ENCODE measurements at places on chromosomes 7 and 10. TPM values are rescaled to one million over a fixed set of nuclear protein-coding genes. Genes with fewer than 3 reads are reported as not detected.

- DNase-seq, result no peak
- H3K4me1 ChIP-seq, result peaks cover 3% of the 10 kb centered on the region
- H3K27ac ChIP-seq, result no peak overlapping the region
- no peak overlapping the region for H3K4me3 ChIP-seq
- H3K27me3 ChIP-seq, result no peaks in the 10 kb centered on the region
- peaks cover 5% of the 10 kb centered on the region for H3K36me3 ChIP-seq
Observed at GRCh38 chr10:72234560-72235095, 18.6 kb upstream of the ASCC1 start.

- H3K27ac ChIP-seq, result no peak overlapping the region
- H3K4me3 ChIP-seq, result no peak overlapping the region
- no peaks in the 10 kb centered on the region for H3K4me1 ChIP-seq
Observed at GRCh38 chr7:86926732-86927131, 132.7 kb downstream of the ELAPOR2 start.

DNA sequence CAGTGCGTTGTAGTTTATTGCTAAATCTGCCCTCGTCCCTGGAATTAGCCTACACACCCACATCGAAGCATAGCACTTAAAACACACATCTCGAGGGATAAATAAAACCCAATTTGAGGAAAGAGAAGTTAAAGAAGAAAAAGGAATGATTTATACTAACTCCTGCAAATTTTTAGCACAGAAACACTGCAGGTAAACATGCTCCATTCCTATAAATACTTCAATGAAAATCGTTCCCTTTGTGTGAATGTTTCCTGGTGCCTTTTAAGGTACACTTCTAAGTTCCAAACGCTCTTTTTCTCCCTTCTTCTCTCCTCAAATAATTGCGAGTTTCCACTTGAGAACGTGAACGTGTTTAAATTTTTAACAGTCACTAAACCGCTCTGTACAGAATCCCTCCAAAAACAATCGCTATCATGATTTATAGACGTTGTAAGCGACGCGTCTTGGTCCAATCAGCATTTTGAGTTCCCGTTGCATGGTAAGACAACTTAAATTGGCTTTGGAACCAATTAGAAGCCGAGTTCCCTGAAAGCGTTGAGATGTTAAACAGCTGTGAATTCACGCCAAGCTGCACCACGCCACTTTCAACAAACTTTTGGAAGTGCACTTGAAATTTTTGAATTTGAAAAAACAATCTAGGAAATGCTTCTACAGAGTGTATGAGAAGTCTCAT is 12.5 kb upstream of the EBLN1 start:
- no peak for DNase-seq
- H3K27ac ChIP-seq, result peak overlapping the region; percentile 94
- peaks cover 24% of the 10 kb centered on the region for H3K27me3 ChIP-seq
- peaks cover 16% of the 10 kb centered on the region for H3K4me1 ChIP-seq

GRCh38 chr10:5576154-5576748 is 51.5 kb downstream of the CALML3 start:
- H3K4me1 ChIP-seq, result no peaks in the 10 kb centered on the region
- no peak overlapping the region for H3K27ac ChIP-seq
- no peaks in the 10 kb centered on the region for H3K27me3 ChIP-seq
- no peak for DNase-seq
- H3K36me3 ChIP-seq, result no peaks in the 10 kb centered on the region
- H3K4me3 ChIP-seq, result no peak overlapping the region

GRCh38 chr7:157985636-157986035 is 602.0 kb downstream of the PTPRN2 start:
- H3K4me3 ChIP-seq, result no peak overlapping the region
- H3K27me3 ChIP-seq, result no peaks in the 10 kb centered on the region
- no peak for DNase-seq
- H3K4me1 ChIP-seq, result no peaks in the 10 kb centered on the region
- H3K36me3 ChIP-seq, result no peaks in the 10 kb centered on the region

- peaks cover 70% of the 10 kb centered on the region for H3K4me1 ChIP-seq
- peak overlapping the region; percentile 86 for H3K27ac ChIP-seq
- H3K27me3 ChIP-seq, result no peaks in the 10 kb centered on the region
- peaks cover 32% of the 10 kb centered on the region for H3K36me3 ChIP-seq
Observed at GRCh38 chr7:139915864-139916716, 87.0 kb downstream of the TBXAS1 start.

- no peaks in the 10 kb centered on the region for H3K4me1 ChIP-seq
- no peaks in the 10 kb centered on the region for H3K36me3 ChIP-seq
- no peak for DNase-seq
- H3K27me3 ChIP-seq, result no peaks in the 10 kb centered on the region
- no peak overlapping the region for H3K27ac ChIP-seq
Observed at GRCh38 chr7:100670074-100670473, 3.5 kb upstream of the GNB2 start.

- DNase-seq, result peak; percentile 71
- peak overlapping the region; percentile 99 for H3K4me3 ChIP-seq
- peaks cover 71% of the 10 kb centered on the region for H3K4me1 ChIP-seq
- H3K27ac ChIP-seq, result peak overlapping the region; percentile 100
Observed at GRCh38 chr7:104943502-104944343, 70.3 kb upstream of the KMT2E start.

DNA sequence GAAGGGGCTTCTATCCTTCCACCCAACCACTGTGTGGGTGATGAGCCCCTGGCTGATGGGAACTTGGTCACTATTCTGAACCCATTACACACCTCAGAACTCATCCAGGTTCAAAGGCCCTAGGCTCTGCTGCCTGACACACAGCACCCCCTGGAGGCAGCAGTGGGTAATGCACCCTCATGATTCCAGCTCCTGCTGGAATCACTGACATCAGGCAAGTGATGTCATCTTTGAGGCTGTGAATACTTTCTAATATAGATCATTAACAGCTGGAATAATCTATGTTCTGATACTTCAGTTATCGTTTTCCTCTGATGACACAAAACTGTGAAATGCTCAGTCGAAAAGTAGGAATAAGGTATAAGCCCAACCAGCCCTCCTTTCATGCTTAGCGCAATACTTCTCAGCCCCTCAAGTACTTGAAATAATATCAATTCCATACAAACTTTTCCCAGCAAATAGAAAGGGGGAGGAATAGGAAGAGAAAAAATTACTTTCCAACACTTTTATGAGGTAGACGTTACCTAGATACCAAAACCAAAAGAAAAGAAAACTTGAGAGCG is 7.5 kb upstream of the RBP3 start:
- H3K4me3 ChIP-seq, result no peak overlapping the region
- H3K27me3 ChIP-seq, result peaks cover 23% of the 10 kb centered on the region
- no peak overlapping the region for H3K27ac ChIP-seq
- H3K4me1 ChIP-seq, result no peaks in the 10 kb centered on the region
- no peaks in the 10 kb centered on the region for H3K36me3 ChIP-seq

GRCh38 chr7:151116603-151117440 is 30.5 kb downstream of the AGAP3 start:
- no peak overlapping the region for H3K27ac ChIP-seq
- no peaks in the 10 kb centered on the region for H3K27me3 ChIP-seq
- peak overlapping the region; percentile 4 for H3K4me3 ChIP-seq
- no peaks in the 10 kb centered on the region for H3K36me3 ChIP-seq
- H3K4me1 ChIP-seq, result no peaks in the 10 kb centered on the region
- no peak for DNase-seq

DNA sequence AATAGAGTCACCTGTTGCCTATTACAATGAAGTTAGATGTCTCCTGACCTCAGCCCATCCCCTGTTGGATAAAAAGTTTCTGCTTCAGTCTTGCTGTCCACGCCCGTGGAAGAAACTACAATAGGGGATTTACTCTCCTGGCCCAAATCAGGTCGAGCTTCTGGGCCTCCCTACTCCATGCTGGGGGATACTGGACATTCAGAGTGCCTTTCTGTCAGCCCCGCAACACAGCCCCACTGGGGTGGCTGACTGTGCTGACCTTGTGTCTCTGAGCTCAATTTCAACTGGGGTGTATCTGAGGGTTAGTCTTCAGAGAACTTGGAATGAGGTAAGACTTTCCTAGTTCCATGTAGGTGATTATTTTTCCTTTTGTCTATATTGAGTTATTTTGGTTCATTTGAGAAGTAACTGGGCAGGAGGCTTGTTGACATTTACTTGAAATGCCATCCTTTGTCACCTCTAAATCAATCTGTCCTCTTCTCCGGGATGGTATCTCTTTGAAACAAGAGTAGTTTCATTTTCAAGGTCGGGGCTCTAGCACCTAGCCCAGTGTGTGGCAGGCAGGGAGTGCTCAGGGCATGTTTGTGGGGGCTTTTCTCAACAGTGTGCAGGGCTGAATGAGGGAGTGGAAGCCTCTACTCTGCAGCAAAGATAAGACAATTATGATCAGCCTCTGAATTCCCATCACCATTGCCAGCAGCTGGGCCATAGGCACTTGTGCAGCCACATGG is 17.7 kb upstream of the CXCL12 start:
- no peak overlapping the region for H3K4me3 ChIP-seq
- no peaks in the 10 kb centered on the region for H3K36me3 ChIP-seq
- no peaks in the 10 kb centered on the region for H3K4me1 ChIP-seq
- DNase-seq, result no peak
- H3K27ac ChIP-seq, result no peak overlapping the region

DNA sequence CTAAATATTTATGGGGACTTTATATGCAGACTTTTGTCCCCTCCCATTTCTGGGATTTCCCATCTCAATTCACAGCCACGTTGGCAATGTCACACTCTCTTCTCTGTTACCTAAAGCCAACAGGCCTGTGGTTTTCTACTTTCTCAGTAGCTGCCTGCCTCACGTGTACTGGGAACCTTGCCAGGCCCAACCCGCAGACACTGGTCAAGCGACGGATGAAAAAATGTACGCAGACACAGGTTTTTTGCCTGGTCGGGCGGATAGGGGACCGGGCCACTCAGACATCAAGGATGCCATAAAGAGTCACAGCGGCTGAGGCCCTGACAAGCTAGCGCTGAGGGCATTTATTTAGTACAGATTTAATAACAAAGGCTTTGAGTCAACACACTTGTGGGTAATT is 204.4 kb upstream of the DPP6 start:
- H3K27ac ChIP-seq, result no peak overlapping the region
- peaks cover 6% of the 10 kb centered on the region for H3K36me3 ChIP-seq
- no peak overlapping the region for H3K4me3 ChIP-seq
- H3K4me1 ChIP-seq, result no peaks in the 10 kb centered on the region

- no peak overlapping the region for H3K27ac ChIP-seq
- H3K4me3 ChIP-seq, result no peak overlapping the region
- H3K4me1 ChIP-seq, result peaks cover 26% of the 10 kb centered on the region
Observed at GRCh38 chr10:119217401-119217800, 10.0 kb downstream of the GRK5 start.

DNA sequence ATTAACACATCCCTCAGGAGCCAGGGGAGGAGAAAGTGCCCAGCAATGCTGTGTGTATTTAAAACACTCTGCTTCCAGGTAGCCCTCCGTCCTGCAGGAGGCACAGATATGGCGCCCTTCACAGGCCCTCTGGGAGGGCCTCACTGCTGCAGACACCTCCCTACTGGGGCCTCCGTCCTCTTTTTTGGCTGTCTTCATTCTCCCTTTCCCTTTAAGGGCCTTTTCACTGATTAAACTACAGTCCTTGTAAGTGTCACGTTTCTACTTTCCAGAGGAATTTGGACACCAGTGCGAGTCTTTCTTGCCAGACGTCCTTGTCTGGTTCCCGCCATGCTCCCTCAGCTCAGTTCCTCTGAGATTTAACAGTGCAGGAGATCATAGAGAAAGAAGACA is 39.7 kb upstream of the MKRN1 start:
- no peak for DNase-seq
- no peaks in the 10 kb centered on the region for H3K27me3 ChIP-seq
- H3K4me3 ChIP-seq, result no peak overlapping the region

DNA sequence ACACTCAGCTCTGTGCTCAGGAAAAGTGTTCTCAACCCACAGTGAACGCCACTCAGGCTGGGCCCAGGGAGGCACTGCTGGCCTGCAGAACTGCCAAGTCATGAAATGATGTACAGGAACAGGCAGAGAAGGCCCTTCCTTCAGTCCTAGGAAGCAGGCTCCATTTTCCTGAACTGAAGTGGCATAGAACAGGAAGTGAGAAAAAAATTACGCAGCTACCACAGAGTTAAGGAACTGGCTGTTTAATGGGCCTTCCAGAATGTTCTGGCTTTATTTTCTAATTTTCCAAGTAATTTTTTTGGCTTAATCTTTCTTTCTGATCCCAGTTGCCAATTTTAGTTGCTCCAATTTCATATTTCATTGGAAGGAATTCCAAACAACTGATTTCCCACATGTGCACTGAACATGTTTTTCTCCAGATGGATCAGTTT is 39.3 kb downstream of the LRRC18 start:
- DNase-seq, result no peak
- no peak overlapping the region for H3K27ac ChIP-seq
- H3K27me3 ChIP-seq, result peaks cover 3% of the 10 kb centered on the region
- H3K4me3 ChIP-seq, result no peak overlapping the region
- no peaks in the 10 kb centered on the region for H3K36me3 ChIP-seq

GRCh38 chr10:65793738-65794425 is 1132.0 kb upstream of the LRRTM3 start:
- H3K36me3 ChIP-seq, result peaks cover 4% of the 10 kb centered on the region
- DNase-seq, result no peak
- H3K4me1 ChIP-seq, result no peaks in the 10 kb centered on the region
- no peaks in the 10 kb centered on the region for H3K27me3 ChIP-seq
- H3K4me3 ChIP-seq, result no peak overlapping the region
- H3K27ac ChIP-seq, result no peak overlapping the region

DNA sequence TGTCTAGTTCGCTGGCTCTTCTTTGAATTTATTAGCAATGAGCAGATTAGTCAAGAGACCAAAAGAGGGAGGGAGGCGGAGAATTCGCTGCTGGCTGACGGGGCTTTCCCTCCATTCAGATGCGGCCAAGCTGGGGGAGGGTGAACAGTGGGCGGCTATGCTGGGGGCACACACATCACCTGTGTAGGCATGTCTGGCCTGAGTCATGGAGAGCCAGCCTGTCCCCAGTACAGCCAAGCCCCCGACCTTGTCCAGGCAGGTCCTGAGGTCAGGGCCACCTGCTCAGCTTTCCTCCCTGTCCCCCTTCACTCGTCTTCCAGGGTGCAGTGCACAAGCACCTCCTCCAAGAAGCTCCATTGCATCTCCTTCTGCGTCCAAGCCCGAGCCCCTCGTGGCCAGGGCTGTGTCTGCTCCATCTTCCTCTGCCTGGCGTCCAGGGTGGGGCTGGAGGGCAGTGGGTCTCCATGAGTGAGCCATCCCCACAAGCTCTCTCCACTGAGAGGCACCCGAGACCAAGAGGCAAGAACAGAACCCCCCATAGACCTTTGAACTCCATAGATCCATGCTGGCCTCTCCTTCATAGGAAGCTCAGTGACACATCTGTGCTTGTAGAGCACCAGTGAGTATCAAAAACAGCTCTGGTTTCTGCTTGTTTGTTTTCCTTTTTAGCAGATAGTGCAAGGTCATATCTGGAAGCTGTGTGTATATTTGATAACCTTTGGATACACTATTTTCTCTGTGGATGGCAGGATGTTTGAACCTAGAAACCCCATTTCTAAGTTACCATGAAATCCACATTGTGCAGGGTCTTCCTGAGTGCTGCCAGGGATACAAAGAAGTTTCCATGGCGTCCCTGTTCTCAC is 1.9 kb upstream of the DEPP1 start:
- peaks cover 12% of the 10 kb centered on the region for H3K4me1 ChIP-seq
- DNase-seq, result no peak
- no peaks in the 10 kb centered on the region for H3K27me3 ChIP-seq
- H3K4me3 ChIP-seq, result no peak overlapping the region
- H3K36me3 ChIP-seq, result no peaks in the 10 kb centered on the region

Gene FKBP9
- 0.74 TPM for total RNA-seq

Gene FAM170B
- 0.31 TPM for total RNA-seq

Gene CALML5
- not detected for total RNA-seq

Gene HOXA6
- total RNA-seq, result not detected

Gene CCM2
- total RNA-seq, result 59.2 TPM

All from natural killer cell treated with Interleukin-12 subunit alpha and Interleukin-12 subunit beta and Interleukin-15 and Interleukin-18, amount 100 ng/mL, for 72 hours (primary cell).